ENCODE measurements at places on chromosomes 11 and 22. TPM values are rescaled to one million over a fixed set of nuclear protein-coding genes. Genes with fewer than 3 reads are reported as not detected.

The DNAJB13 gene
- not detected for total RNA-seq

The MUC2 gene
- total RNA-seq = not detected

The INS gene
- total RNA-seq = not detected

The RIMBP3B gene
- 0.14 TPM for total RNA-seq

The SHISA8 gene
- total RNA-seq = not detected

The PARVB gene
- total RNA-seq = 25.7 TPM

The MUC5B gene
- total RNA-seq = not detected

The VWCE gene
- 1.7 TPM for total RNA-seq

The HBB gene
- total RNA-seq = not detected

The ALX4 gene
- total RNA-seq = under 0.01 TPM

The CYP2D6 gene
- 0.14 TPM for total RNA-seq

The SCN4B gene
- total RNA-seq = 0.14 TPM

The ISX gene
- not detected for total RNA-seq

The TPP1 gene
- 42.2 TPM for total RNA-seq

The KRTAP5-11 gene
- not detected for total RNA-seq

The JRKL gene
- total RNA-seq = 11.2 TPM

The SGSM1 gene
- 0.09 TPM for total RNA-seq

The MMP8 gene
- under 0.01 TPM for total RNA-seq

The CHRDL2 gene
- total RNA-seq = 0.14 TPM

The OR52E8 gene
- not detected for total RNA-seq

The BIRC2 gene
- total RNA-seq = 35.1 TPM

The SLC22A12 gene
- total RNA-seq = not detected

The SCN2B gene
- total RNA-seq = under 0.01 TPM

Measured in smooth muscle cell of bladder (primary cell).